T-cell (primary cell): ENCODE measurements at places on chromosomes 5 and 9.

- DNase-seq, result no peak
These were observed 996 bp downstream of the NXNL2 start for GRCh38 chr9:88536023-88536324.

DNA sequence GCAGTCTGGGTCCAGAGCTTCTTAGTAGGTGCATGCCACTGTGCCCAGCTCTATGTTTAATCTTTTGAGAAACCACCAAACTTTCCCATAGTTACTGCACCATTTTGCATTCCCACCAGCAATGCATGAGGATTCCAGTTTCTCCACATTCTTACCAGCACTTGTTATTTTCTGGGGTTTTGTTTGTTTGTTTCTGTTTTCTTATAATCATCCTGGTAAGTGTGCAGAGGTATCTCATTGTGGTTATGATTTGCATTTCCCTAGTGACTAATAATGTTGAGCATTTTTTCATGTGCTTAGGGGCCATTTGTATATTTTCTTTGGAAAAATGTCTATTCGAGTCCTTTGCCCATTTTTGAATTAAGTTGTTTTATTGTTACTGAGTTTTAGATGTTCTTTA is 11.4 kb downstream of the FOXE1 start:
- no peak for DNase-seq

- no peak for DNase-seq
These were observed 46.6 kb downstream of the SECISBP2 start for GRCh38 chr9:89364666-89365531.

DNA sequence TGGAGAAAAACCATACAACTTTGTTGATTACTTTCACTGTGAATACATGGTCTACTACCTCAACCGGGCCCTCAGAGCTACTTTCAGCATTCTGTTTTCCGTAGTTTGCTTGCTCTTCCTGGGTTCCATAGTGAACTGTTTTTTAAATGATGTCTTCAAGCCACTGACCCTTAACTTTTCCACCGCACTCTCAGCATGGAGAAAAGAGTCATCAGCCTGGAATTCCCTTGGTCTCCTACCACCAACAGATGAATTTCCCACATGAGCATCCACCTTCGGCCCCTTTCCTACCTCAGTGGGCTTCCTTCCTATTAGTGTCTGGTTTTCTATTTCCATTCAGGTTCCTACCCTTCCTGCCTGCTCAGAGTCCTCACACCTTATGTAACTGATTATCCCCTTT is 135.9 kb upstream of the ADAMTSL1 start:
- no peak for DNase-seq
